ENCODE measurements at places on chromosomes 12 and 14.
A peak's percentile ranks its signal among the peaks of the same experiment; 100 is the strongest.

DNA sequence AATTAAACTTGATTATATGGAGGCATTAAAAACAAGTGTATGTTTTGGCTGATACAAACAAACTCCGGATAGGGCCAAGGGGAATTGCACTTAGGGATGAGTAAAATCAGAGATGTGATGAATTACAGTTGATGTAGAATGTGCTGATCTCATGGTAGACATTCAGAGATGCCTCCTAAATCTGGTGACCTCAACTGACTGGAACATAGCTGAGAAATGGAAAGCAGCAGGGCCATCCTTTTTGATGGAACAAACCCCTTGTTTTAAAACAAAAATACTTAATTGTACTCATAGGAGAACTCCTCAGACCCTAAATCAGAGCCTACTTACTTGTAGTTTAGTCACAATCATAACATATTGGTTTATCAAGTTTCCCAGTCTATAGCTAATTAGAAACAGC lies 122.8 kb downstream of the C12orf75 start:
- DNase-seq: no peak

DNA sequence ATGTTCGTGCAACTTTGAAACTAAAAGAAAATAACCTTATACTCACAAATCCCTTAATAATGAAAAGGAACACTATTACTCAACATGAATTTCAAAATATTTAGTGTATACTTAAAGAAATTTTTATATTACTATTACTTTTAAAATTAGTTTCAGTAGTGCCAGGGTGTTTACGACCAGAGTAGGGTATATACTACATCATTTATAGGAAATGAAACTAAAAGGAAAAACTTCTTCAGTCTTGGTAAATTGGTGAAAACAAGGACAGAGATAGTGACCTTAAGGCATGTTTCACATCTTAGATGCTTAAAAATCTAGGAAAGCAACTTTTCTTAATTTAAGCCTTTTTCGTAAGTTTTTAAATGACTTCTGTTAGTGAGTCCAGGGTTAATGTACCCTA lies 4.5 kb downstream of the USP15 start:
- DNase-seq: no peak

DNA sequence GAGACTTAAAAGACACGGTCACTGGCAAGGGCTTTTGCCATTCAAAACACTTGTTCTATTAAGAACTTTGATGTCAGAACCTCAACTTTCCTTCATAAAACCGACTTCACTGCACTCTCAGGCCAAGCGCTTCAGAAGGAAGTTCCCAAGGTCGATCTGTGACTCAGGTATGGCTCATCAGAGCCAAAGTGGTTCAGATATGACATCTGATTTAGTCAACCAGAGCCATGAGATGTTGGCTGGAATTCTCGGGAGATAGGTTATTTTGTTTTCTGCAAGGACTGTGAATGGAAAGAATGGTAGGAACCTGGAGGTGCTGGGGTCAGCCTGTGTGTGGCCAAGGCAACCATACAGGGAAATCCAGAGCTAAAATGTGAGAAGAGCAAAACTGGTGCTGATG lies 445.6 kb downstream of the GLT1D1 start:
- no peak for DNase-seq

- DNase-seq: no peak
Measured at GRCh38 chr12:90030726-90031125, 322.1 kb upstream of the ATP2B1 start.

GRCh38 chr12:11687528-11687927 lies 38.1 kb downstream of the ETV6 start:
- no peak for DNase-seq

DNA sequence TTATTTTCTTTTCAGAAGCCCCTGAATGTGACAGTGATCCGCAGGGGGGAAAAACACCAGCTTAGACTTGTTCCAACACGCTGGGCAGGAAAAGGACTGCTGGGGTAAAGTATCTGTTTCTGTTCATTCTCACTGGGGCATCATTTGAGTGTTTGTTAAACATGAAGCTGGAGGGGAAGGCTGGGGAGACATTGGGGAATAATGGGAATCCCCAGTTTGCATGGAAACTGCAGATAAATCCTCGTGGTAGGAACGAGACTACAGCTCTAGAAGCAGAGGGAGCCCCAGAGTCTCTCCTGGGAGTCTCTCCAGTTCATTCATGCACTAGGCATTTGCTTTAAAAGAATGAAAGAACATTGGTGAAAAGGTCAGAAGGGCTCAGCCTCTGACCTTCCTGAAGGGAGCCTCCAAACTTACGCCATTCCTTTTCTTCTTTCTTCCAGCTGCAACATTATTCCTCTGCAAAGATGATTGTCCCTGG lies 2.5 kb upstream of the CFAP251 start:
- DNase-seq: no peak

GRCh38 chr12:109016016-109016415 lies 4.9 kb downstream of the SVOP start:
- DNase-seq: no peak

- DNase-seq: no peak
Measured at GRCh38 chr12:106750524-106750923, 24.0 kb upstream of the RIC8B start.

DNA sequence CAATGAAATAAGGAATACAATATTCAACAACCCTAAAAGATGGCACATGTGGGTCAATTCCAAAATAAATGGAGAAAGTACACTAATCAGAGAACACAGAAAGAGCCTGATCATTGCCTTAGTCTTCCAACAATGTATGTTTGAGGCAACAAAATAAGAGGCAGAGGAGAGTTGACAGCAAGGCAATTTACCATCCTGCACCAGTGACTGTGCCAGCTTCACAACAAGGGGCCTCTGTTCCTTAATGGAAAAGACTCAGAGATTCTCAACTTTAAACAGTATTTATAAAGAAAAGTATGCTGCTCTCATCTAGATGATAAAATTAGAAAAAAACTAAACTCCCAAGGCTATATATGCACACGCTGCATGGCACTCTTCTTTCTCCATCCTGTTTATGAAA lies 25.9 kb downstream of the EPS8 start:
- DNase-seq: no peak

- no peak for DNase-seq
Measured at GRCh38 chr14:103169954-103170353, 46.7 kb downstream of the TNFAIP2 start.

DNA sequence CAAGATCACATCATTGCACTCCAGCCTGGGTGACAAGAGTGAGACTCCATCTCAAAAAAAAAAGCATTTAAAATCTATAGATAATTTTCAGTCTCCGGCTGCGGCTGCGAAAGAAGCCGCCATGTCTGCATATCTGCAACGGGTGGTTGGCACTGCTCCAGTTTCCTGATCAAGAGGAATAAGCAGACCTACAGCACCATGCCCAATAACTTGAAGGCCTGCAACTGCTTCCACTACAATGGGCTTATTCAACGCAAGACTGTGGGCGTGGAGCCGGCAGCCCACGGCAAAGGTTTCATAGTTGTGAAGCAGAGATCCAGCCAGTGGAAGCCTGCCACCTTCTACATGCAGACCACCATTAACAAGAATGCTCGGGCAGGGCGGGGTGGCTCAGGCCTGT lies 30.6 kb upstream of the EID3 start:
- DNase-seq: no peak

DNA sequence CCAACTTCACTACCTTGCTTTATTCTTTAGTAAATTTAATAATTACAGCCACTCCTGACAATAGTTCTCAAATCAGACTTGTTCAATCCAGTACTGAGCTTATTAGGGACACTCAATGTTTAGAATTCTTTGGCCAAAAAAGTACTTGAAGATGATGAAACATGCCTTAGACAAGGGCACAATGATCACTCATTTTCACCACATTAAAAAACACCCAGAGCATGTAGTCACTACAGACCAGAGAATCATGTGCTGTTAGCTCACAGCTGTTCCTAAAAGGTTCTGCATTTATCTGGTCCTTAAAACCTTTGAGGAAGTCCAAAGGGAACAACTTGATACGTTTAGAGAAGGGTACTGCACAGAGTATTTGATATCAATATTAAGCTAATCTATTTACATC lies 98.7 kb downstream of the INSM2 start:
- DNase-seq: no peak

- DNase-seq: no peak
Measured at GRCh38 chr12:119578112-119578511, 15.5 kb upstream of the TMEM233 start.

DNA sequence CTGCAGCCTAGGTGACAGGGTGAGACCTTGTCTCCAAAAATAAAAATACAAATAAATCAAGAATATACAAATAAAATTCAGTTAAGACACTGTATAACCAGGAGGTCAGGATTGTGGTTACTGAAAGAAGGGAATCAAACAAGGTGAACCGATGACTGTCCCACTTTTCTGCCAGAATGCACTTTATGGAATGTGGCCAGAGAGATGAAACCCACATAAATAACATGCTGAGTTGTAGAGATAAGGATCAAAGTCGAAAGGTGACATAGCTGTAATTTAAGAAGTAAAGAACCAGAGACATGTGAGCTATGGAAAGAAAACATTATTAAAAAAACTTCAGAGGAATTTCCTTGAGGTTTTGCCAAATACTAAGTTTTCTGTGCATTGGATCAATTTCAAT lies 1098.2 kb upstream of the USP15 start:
- no peak for DNase-seq

GRCh38 chr12:108981835-108982234 lies 39.0 kb downstream of the SVOP start:
- no peak for DNase-seq

DNA sequence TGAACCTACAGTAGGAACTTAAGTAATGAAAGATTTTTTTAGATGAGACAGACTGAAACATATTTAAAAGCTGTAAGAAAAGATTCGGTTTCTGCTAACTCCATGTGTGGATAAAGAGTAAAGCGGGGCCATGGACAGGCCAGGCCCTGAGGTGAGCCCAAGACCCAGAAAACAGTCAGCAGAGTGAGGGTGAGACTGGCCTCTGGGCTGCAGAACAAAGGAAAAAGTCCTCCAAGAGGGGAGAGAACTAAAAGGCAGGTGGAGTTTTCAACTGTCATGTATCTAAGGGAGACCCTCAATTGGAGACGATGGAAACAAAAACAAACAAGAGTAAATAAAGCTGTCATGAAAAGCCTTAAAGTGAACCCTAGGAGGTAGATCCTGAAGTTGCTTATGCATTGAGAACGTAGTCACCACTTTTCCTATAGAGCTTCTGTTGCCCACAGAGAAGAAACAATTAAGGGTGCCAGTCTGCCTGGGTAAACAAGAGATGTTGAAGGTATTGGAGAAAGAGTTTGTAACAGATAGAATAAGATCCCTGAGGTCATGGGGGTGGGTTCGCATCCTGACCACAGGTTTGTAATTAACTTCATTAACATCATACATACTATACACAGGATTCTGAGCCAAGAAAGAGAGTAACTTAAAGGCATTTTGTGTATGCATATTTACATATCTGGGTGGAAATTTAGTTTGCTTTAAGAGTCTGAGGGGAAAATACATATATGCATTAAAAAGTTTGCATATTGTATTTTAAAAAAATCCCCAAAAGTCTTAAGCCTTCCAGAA lies 268.7 kb upstream of the PDE3A start:
- DNase-seq: no peak

- DNase-seq: no peak
Measured at GRCh38 chr14:92644171-92644969, 104.1 kb downstream of the LGMN start.

DNA sequence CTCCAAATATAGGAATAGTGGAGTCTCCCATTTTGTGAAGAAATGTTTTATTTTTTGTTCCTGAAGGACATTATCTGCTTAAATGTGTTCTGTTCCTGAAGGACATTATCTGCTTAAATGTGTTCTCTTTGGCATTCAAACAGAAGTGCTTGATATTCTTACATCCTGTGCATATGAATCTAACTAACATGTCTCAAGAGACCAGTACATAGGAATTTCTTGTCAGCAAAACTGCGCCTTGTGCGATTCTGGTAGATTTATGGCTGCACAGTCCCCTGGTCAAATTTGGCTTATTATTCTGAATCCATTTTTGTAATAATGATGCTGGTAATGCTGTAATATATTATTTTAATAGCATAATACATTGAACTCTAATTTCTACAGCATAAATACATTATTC lies 722.4 kb downstream of the NOVA1 start:
- no peak for DNase-seq

DNA sequence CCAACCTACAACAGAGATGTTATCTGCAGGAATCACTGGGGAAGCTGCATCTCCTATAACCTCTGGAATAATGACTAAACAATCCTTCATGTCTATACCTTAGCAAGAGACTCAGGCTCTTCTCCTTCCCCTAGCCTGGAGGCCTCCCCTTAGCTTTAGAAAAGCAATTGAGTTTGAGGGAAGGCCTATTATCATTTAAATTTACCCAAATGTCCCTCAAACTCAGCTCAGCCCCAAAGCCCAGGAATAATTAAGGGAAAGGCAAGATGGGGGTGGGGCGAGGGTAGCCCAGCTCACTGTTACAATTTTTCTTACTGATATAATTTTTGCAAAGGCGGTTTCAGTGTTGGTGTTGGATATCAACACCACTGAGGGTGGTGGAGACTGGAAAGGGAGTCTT lies 151.4 kb upstream of the EEA1 start:
- no peak for DNase-seq

GRCh38 chr12:23066095-23066494 lies 441.1 kb downstream of the ETNK1 start:
- DNase-seq: no peak

GRCh38 chr12:113416091-113416754 lies 6.0 kb upstream of the SDSL start:
- no peak for DNase-seq

DNA sequence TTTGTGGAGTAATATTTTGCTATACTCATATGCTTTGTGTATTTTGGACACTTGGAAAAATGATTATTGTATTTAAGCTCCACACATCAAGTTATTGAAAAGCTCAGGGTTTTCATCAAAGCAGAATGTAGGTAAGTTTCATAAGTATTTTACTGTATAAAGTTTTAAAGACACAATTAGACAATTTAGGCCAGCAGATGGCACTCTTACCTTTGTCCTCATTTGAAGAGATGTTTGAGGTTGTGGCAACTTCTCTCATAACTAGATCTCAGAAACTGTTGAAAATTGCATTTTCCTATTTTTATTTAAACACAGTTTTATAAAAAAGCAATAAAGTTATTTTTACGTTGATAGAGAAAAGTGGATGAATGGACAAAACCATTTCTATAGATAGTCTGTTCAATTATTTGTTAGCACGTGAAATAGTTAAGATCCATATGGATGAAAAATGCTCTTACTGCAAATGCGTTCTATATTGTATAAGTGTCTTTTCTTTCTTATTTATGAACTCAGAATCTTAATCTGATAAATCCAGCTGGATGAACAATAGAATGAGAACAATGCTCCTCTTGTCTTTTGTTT lies 300.0 kb downstream of the AEBP2 start:
- DNase-seq: peak; percentile 4

All from activated CD4-positive, alpha-beta T cell treated with anti-CD3 and anti-CD28 coated beads, Interleukin-2, amount 50 U/mL, for 1 hour (primary cell).